ENCODE measurements at places on chromosomes 4 and X. TPM values are rescaled to one million over a fixed set of nuclear protein-coding genes. Genes with fewer than 3 reads are reported as not detected.

Gene DRP2
- total RNA-seq = 0.35 TPM

Gene SAGE1
- not detected for total RNA-seq

Gene FAM9C
- not detected for total RNA-seq

Gene EVC
- 3.1 TPM for total RNA-seq

Gene FGF16
- total RNA-seq = not detected

Gene TRAM1L1
- 4.2 TPM for total RNA-seq

Gene FREM3
- not detected for total RNA-seq

Gene SGMS2
- total RNA-seq = 26.7 TPM

Gene RBMXL3
- not detected for total RNA-seq

Gene ODAPH
- total RNA-seq = not detected

Gene MOSPD2
- total RNA-seq = 22.5 TPM

Gene KLF8
- 0.06 TPM for total RNA-seq
